IMR-90 (cell line): ENCODE measurements at places on chromosomes 1 and 21. TPM values are rescaled to one million over a fixed set of nuclear protein-coding genes. Genes with fewer than 3 reads are reported as not detected.

The GSTM3 gene
- total RNA-seq: 101 and 131 TPM in 2 replicates

GRCh38 chr1:158838660-158839059 lies 7.5 kb downstream of the MNDA start:
- no peak for DNase-seq

DNA sequence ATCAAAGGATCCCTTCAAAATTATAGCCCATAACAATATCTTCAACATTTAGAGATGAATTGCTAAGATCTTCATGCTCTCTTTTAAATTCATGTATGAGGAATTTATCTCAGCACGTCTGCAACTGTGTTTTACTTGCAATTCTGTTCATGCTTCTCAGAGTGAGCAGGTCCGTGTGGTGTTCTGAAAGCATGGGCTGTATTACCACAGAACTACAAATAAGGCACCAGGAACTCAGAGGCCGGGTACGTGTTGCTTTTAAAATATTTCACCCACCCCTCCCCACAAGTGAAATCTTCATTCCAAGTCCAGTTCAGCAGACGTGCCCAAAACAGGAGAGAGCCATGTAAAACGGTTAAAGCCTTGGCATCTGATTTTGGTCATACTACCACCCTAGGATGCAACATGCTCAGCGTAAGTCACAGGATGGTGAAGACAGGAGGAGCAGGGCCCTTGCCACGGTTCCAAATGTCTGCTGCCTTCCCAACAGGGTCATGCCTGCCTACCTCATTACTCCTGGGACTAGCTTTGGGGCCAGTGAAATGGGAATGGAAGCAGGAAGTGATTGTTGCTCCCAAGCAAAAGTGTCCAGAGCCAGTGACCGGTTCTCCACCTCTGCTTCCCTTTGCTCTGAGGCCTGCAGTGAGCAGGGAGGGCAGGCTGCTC lies 133.7 kb downstream of the PTPN14 start:
- no peak for DNase-seq

DNA sequence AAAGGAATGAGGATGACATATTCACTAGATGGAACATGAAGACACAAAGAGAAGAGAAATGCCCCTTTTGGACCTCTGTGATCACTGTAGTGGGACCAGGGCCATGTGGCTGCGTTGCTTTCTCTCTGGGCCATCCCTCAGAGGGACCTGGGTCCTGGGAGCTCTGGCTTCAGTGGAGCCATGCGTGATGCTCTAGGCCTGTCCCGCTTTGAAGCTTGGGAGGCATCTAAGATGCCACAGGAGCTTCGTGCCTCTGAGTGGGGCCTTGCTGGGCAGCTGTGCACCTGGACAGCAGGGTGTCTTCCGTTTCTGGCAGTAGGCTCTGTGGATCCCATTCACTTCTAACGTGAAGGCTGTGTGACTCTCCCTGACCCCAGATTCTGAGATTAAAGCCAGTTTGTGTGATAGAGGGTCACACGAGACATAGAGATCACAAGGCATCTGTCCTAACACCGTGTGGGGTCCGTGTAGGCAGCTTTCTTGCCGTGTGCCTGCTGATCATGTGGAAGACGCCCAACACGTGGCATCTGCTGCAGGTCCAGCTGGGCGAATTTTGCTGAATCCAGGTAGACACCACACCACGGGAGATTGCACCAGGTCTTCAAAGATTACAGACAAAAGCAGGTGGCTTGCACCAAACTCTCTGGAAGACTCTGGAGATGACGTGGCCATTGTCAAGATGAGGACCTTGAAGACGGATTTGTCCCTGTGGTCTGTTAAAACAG lies 17.2 kb upstream of the PRSS38 start:
- DNase-seq: no peak

The FAM72B gene
- 1.6 and 2.8 TPM in 2 replicates for total RNA-seq

GRCh38 chr1:192159014-192159413 lies 752 bp downstream of the RGS18 start:
- DNase-seq: no peak

DNA sequence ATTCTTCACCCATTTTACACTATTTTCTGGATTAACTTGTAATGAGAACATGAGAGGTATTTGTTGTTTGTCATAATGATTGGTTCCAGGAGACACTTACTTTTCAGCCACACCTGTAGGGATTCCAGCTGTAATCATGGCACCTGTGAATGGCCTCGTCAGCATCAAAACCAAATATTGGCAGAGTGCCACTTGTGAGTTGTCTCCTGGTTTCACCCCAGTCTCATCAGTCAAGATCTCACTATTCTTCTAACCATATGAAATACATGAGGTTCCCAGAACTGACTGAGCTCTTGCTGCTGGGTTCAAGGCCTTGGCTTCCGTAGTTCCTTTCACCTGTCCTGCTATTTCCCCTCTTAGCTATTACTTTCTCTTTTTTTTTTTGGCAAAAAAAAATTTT lies 246.6 kb upstream of the ADGRL2 start:
- DNase-seq: no peak

The ATP5IF1 gene
- 33.7 and 120 TPM in 2 replicates for total RNA-seq

GRCh38 chr1:90919900-90920299 lies 101.9 kb downstream of the ZNF644 start:
- DNase-seq: peak; percentile 30

The MAP1LC3C gene
- total RNA-seq: under 0.01 TPM in 1 of 2 replicates, not detected in the other

DNA sequence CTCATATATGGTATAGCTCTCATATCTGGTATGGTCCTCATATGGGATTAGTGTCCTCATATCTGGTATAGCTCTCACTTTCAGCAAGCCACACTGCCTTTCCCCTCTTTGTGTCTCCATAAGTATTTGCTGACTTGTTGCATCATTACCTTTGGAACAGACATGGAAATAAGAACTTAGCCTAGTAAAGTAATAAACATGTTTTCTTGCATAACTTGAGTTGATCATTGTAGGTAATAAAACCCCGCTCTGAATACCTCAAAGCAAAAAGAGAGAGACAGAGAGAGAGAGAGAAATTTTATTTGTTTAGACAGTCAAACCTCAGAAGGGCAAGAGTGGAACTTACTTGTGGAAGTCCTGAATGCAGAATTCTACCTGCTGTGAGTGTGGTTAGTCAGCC lies 170.3 kb downstream of the GREM2 start:
- no peak for DNase-seq

DNA sequence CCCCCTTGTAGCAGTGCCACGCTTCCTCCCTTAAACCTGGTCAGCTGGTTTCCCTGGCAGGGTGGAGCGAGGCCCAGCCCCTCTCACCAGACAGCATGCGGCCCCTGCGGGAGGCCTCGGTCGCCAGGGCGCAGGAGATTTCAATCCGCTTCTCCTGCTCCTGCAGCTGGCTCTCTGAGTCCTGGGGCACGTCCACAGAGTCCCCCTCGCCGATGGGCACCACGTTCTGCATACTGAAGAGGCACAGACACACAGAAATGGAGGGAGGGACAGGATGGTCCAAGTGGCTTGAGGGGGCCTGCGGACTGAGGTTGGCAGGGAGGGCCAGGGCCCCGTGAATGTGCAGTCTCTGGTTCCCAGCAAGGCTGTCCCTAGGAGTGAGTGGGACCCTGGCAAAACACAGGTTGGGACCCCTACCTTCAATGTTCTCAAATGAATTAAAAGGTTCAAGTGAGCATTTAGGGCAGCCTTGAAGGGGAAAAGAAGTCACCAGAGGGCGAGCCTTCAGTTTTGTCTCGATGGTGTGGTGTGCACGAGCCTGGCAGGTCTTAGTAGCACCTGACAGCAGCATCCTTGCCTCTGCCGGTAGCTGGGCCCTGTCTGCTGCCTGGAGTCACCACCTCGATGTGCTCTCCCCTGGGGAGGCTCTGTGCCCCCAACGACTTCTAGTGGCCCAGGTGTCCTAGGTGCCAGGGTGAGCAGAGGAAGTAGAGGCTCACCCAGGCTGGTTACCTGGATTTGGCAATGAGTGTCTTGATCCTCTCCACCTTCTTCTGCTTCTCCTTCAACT lies 14.4 kb upstream of the GOLT1A start:
- no peak for DNase-seq

The OLFML2B gene
- 0.36 and 0.56 TPM in 2 replicates for total RNA-seq

- DNase-seq: no peak
Observed at GRCh38 chr1:44860331-44860730, 17.3 kb upstream of the PTCH2 start.

DNA sequence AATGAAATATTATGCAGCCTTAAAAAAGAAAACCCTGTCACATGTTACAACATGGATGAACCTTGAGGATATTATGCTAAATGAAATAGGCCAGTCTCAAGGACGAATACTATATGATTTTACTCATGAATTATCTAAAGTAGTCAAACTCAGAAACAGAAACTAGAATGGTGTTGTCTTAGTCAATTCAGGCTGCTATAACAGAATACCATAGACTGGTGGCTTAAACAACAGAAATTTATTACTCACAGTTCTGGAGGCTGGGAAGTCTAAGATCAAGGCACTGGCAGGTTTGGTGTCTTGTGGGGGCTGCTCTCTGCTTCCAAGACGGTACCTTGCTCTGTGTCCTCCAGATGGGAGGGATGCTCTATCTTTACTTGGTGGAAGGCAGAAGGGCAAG lies 113.8 kb upstream of the DNAH14 start:
- no peak for DNase-seq

- DNase-seq: peak; percentile 75
Observed at GRCh38 chr1:24970399-24970753, 40.3 kb upstream of the RUNX3 start.

DNA sequence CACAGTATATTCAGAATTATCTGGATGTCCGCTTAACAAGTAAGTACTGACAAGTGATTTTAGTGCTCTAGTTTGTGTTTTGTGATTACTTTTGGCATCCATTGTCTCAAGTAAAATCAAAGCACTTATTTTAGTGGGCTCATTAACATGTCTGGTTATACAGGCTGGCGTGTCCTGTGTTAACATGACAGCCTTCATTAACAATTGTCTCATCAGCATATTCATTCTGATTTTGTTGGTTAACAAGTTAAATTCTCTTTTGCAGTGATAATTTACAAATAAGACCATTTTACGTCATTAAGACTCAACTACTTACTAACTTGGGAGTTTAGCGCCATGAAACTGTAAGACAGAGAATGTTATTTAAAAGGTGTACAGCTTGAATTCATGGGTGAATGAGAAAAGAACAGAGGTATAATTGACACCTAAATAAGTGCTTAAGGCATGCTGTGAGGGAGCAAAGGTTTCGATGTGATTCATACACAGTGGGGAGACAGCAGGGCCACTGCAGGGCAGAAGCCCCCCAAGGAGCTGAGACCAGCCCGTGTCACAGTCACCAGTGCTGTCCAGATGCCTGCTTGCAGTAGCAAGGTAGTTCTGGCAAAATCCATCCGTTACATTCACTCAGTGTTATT lies 22.4 kb downstream of the TAF5L start:
- no peak for DNase-seq

The GPX7 gene
- total RNA-seq: 3.1 and 3.4 TPM in 2 replicates

- DNase-seq: peak; percentile 1
Observed at GRCh38 chr1:204760757-204761156, 75.2 kb upstream of the LRRN2 start.
